ENCODE measurements at places on chromosomes 1 and 21.

DNA sequence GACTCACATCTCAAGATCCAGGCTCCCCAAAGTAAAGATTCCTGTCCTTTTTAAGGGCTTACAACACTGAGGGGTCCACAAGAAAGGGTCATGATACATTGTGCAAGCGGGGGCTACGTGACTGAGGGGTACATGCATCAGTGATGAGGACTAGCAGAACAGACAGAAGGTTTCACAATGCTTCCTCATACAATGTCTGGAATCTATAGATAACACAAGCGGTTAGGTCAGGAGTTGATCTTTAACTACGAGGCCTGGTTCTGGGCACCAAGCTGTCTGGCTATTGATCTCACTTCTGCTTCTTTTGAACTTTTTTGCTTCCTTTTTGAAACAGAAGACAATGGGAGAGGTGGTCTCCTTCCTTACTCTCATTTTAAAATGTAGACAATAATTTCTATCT, 718.6 kb downstream of the AMY1C start:
- no peak for DNase-seq

- DNase-seq = no peak
Measured at GRCh38 chr1:240649733-240650721, 38.1 kb upstream of the GREM2 start.

DNA sequence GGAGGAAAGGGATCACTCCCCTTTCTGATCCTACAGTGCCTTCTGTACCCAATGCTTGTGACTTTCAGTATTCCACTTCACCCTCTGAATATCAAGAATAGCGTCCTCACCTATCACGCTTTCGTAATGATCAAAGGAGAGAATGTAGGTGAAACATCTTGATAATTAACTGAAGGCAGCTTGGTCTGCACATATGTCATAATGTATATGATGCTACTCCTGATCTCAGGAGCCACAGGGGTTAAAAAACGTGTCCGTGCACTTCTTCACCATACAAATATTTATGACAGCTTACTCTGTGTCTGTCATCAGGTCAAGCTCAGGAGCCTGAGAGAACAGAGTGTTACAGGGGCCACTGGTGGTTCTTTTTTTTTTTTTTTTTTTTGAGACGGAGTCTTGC, 1.2 kb upstream of the PIK3C2B start:
- DNase-seq = no peak

DNA sequence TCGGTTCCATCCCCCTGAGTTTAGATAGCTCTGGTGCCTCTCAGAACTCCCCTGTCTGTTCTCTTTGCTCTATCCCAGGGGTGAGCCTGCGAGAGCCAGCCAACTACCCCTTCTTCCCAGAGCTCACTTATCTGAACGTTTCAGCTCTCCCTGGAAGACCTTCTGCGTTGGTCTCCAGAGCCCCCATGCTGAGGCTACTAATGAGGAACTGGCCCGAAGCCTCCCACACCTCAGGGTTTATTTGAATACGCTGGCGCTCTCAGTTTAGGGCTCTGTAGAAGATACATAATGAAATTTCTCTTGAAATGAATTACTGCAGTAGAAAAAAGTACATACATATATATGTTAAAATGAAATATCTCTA, 43.5 kb downstream of the TCEANC2 start:
- DNase-seq = no peak

DNA sequence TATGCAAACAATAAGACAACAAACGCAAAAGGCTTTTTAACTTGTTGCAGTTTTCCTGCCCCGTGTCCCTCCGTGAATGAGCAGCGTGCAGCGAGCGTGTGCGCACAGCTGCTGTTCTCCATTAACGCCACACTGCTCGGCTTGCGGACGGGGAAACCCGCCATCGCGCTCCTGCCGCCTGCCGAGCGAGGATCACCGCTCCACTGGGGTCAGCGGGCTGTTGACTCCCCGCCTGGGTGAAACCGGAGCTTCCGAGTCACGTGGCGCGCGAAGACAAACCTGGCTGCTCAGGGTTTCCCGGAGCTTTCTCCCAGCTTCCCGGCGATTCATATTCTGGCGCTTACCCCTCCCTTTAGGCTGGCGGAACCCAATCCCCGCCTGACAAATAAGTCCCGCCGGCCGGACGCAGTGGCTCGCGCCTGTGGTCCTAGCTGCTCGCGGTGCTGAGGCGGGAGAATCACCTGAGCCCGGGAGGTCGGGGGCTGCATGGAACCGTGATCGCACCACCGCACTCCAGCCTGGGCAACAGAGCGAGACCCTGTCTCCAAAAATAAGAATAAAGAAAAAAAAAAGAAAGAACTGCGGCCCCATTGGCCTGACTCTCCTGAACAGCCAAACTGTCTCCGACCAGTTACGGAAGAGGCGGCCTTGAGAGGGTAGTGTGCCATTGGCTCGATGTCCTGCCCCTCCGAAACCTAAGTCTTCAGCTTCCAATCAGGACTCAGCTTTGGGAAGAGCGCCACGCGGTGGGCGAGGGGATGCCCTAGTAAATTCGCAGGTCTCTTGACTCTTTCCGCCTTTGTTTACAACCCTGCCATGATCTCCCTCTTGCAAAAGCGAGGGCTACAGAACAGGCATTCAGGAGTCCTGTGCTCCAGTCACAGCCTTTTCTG, at the start of gene CREB3L4:
TSS of gene CREB3L4 (plus strand) at position 796 of the 893 bp plus-strand sequence. CDS start 624 bp downstream, outside the sequence.
- peak; percentile 89 for DNase-seq
